ENCODE measurements at places on chromosomes 12 and 14. TPM values are rescaled to one million over a fixed set of nuclear protein-coding genes. Genes with fewer than 3 reads are reported as not detected.

- H3K27me3 ChIP-seq: no peaks in the 10 kb centered on the region
- H3K4me1 ChIP-seq: no peaks in the 10 kb centered on the region
- no peak overlapping the region for H3K4me3 ChIP-seq
Observed at GRCh38 chr14:86604561-86604960, 1074.6 kb downstream of the FLRT2 start.

DNA sequence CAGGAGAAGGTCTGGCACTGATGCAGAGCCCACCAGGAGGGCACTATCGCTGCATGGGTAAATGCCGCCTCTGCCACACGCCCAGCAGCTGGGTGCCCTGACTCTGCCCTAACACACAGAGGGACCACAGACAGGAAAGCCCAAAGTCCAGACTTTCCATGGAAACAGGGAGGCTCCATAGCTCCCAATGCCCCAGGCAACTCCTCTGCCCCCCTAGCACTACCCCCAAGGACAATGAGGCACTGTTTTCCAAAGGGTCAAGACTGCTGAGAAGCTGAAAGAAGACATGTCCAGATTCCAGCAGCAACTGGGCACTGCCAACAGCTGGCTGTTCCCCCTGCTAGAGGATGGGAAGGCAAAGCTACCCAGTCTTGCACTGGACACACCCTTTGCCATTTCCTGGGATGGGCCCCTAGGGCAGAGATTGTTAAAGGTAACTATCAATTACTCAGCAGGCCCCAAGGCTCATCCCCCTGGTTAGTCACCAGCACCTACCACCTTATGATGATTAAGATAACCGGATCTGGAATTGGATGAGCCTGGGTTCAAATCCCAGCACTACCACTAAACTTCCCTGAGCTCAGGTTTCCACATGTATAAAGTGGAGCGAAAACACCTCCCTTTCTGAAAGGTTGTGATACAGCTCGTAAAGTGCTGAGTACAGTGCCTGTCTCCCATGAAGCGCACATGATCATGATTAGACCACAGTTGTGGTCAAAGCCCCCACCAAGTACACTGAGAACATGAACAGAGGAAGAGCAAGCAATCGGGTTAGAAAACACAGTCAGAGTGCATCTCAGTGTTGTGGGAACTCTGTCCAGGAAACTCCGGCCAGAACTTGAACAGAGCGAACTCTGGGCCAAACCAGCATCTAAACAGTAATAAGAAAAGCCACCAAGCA is 3.3 kb downstream of the PXN start:
- peaks cover 19% of the 10 kb centered on the region for H3K4me1 ChIP-seq
- DNase-seq: no peak
- no peaks in the 10 kb centered on the region for H3K36me3 ChIP-seq
- H3K27ac ChIP-seq: peak overlapping the region; percentile 94
- H3K4me3 ChIP-seq: peak overlapping the region; percentile 96

DNA sequence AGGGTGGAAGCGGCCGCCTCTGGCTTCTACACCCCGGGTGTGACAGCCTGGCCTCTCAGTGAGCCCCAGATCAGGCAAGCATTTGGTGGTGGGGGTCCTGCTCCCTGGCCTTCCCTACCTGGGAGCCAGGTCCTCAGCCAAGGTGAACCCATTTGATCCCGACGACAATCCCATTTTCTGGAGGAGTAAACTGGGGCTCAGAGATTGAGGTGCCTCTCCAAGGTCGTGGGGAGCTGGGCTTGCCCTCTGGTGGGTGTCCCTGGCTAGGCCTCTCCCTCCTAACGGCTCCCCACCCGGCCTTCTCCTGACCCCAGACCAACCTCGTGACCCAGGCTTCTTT is 2.7 kb upstream of the EXOC3L4 start:
- H3K36me3 ChIP-seq: no peaks in the 10 kb centered on the region
- peak overlapping the region; percentile 27 for H3K27ac ChIP-seq
- H3K4me3 ChIP-seq: peak overlapping the region; percentile 75
- H3K27me3 ChIP-seq: no peaks in the 10 kb centered on the region
- H3K4me1 ChIP-seq: no peaks in the 10 kb centered on the region

DNA sequence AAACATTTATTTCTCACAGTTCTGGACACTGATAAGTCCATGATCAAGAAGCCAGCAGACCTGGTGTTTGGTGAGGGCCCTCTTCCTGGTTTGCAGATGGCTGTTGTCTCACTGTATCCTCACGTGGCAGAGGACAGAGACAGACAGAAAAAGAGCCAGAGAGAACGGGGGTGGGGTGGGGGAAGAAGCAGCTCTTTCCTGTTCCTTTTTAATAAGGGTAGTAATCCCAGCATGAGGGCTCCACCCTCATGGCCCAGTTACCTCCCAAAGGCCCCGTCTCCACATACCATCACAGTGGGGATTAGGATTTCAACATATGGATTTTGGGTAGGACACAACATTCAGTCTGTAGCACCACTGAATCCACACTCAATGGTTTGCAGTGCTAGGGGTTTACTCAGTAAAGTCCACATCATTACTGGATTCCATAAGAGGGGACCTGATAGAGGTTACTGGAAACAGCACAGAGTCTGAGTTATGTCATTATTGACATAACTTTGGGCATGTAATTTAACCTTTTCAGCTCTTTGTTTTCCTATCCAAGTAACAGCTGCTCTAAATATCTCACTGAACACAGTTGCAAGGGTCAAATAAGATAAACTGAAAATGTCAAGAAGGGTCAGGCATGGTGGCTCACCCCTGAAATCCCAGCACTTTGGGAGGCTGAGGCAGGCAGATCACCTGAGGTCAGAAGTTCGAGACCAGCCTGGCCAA is 53.2 kb downstream of the RPAP3 start:
- no peak overlapping the region for H3K4me3 ChIP-seq
- no peak for DNase-seq
- no peak overlapping the region for H3K27ac ChIP-seq
- H3K36me3 ChIP-seq: no peaks in the 10 kb centered on the region
- H3K27me3 ChIP-seq: no peaks in the 10 kb centered on the region

DNA sequence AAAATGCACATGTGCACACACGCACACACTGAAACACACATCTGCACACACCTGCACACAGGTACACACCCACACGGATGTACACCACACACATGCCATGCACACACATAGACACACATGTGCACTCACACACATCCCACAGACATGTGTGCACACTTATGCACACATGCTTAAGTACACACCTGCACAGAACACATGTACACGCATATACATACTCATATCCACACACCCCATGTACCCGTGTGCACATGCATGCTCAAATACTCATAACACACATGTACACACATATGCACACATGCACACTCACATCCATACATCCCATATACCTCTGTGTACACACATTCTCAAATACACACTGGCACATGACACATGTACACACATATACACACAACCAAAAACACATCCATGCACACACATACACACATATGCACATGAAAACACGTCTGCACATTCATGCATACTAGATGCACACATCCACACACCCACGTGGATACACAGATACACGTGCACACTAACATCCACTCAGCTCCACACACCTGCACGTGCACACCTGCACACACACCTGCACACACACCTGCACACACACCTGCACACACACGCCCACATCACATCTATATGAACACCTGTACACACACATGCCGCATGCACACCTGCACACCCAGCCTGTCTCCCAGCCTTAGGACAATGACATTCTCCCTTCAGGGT is 336.7 kb downstream of the ADGRD1 start:
- H3K4me3 ChIP-seq: no peak overlapping the region
- no peak overlapping the region for H3K27ac ChIP-seq
- H3K36me3 ChIP-seq: no peaks in the 10 kb centered on the region
- no peaks in the 10 kb centered on the region for H3K4me1 ChIP-seq
- DNase-seq: no peak

- no peak overlapping the region for H3K27ac ChIP-seq
- no peak overlapping the region for H3K4me3 ChIP-seq
- no peak for DNase-seq
- no peaks in the 10 kb centered on the region for H3K27me3 ChIP-seq
- no peaks in the 10 kb centered on the region for H3K36me3 ChIP-seq
Observed at GRCh38 chr12:25131270-25131669, 63.7 kb downstream of the DNAI7 start.

DNA sequence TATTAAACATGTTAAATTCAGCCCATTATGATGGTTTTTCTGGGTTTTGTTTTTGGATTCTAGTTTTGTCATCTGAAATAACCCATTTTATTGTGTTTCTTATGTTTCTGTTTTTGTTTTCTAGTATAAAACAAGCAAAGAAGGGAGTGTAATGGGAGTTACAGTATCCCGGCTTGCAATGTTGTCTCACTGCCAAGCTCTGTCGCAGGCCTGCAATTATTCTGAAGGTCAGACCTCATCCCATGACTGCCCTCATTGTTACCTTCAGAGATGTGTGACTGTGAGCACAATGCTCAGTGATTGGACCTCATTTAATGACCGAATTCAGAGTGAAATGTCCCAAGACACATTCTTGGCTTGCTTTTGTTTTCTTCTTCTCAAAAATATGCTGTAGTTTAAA is 73.0 kb upstream of the ATF1 start:
- peak; percentile 28 for DNase-seq
- H3K27ac ChIP-seq: no peak overlapping the region
- H3K4me3 ChIP-seq: no peak overlapping the region
- no peaks in the 10 kb centered on the region for H3K4me1 ChIP-seq
- H3K27me3 ChIP-seq: no peaks in the 10 kb centered on the region

DNA sequence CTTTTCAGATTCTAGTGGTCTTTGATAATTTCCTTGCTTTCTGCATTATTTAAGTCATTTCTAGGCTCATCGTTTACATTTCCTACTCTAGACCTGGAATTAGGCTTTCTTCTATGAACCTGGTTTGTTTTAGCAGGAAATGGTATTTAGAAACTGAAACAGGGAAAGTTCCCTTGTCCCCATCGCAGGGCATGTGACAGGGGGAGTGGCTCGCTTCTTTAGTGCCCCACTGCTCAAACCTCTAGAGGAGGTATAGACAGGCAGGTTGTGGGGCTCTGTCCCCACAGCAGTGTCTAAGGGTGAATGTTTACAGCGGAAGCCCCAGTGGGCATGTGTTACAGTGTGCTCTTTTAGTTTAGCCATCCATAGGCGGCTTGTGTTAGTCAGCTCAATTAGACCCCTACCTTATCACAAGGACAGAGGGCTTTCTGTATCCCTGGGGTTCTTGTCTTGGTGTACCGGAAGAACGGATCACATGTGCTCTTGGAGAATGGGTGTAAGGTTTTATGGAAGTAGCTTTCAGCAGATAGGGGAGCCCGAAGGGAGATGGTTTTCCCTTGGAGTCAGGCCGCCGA is 25.0 kb downstream of the IFT81 start:
- peaks cover 4% of the 10 kb centered on the region for H3K36me3 ChIP-seq
- DNase-seq: no peak
- H3K4me3 ChIP-seq: no peak overlapping the region
- no peaks in the 10 kb centered on the region for H3K27me3 ChIP-seq
- no peak overlapping the region for H3K27ac ChIP-seq

The KRT6B gene
- total RNA-seq: 42.0 TPM

The AMN gene
- 0.16 TPM for total RNA-seq

The NXPH4 gene
- total RNA-seq: not detected

The GYS2 gene
- 0.15 TPM for total RNA-seq

The MSRB3 gene
- total RNA-seq: 35.0 TPM

The USP44 gene
- 3.7 TPM for total RNA-seq

The TAMALIN gene
- total RNA-seq: 16.0 TPM

Measured in breast epithelium (tissue), 4 donors.